ENCODE measurements at places on chromosomes 6 and 20. TPM values are rescaled to one million over a fixed set of nuclear protein-coding genes. Genes with fewer than 3 reads are reported as not detected.

TRIM31 gene
- not detected for total RNA-seq

MEP1A gene
- not detected for total RNA-seq

DNA sequence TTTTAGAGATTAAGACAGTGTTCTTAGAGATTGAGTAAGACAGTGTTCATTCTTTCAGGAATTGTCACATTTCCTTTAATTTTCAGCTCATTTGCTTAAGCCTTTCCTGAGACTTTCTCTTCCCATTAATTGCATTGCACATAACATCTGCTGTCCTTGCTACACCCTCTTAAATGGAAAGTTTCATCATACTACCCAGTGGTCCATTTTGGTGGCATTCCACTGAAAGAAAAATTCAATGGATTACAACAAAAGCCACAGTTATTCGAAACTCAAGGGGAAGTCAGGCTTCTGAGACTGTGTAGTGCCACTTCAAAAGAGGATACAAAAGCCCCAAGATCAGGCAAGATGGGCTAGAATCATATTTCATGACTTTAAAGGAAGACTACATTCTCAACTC is 64.0 kb downstream of the RSPO3 start:
- no peak for DNase-seq

DNA sequence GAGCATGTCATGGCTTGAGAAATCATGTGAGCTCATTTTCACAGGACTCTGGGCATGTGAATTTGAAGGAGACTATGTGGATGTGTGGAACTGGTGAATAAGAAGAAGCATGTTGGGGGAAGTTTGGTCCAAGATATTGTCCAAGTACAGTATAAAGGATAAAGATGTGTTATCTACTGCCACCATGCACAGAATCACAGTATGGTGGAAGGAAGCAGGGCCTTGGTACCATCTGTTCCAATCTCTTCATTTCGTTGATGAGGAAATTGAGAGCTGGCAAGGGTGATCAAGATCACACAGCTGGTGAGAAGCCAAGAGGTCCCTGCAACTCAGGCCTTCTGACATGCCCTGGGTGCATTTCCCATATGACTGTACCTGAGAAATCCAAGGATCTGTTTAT is 31.5 kb upstream of the RIPOR2 start:
- no peak for DNase-seq

DNA sequence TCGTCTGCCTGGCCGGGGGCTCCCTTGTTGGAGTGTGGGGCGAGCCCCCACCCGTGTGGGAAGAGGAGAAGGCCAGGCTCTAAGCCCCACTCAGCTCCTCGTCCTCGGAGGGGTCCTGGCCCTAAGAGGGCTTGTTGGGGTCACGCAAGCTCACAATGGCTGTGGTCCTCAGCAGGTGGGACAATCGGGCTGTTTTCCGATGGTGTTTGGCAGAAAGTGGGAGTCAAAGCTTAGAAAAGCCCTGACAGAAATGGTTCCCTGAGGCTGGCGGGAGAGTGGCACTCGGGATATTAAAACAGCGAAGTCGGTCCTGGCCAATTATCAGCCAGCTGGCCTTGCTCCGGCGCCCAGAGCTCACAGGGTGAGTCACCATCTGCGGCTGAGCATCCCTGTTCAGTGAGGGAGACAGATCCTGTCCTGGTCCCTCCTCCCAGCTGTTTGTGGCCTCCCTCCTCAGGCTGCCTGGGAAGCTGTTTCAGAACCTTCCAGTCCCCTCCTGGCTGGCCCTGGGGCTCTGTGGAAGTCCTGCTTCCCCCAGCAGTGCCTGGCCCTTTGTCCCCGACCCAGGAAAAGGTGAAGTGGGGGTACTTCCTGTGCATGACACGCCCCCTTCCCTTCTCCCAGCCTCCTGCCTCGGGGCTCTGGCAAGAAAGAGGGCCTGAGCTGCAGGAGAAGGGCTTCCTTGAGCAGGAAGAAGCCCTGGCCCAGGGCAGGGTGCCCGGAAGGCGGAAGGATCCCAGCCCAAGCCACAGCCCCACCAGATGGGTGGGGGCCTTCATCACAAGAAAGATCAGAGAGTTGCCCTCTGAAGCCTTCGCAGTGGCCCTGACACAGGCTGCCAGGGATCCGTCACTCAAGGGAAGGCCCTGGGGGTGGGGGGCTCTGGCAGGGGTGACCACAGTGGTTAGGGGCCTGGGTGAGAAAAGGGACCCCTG is 53.6 kb upstream of the BHLHE23 start:
- no peak for DNase-seq

GRM1 gene
- 0.15 TPM for total RNA-seq

DNA sequence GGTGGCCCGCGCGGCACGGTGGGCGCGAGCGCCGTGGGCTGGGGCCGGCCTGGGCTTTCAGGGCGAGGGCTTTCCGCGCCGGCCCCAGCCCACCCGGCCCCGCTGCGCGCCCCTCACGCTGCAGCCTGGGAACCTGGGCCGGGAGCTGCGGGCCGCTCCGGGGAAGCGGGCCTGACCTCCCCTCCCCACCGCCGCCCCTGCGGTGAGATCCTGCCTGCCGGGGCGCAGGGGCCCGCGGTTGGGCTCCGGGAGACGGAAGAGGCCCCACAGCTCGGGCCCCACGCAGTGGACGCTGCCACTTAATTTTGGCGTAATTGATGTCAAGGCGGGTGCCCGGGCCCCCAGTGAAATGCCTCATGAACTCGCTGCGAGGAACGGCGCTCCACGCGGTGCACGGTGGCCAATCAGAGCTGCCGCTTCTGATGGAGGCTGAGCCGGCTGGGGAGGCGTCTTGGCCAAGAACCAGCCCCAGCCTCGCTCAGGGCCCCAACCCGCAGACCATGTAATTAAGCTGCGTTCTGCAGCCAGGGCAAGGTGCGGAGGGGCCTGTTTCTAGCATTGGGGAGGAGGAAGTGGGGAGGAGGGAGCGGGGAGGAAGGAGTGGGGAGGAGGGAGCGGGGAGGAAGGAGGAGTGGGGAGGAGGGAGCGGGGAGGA is 96.1 kb upstream of the BHLHE23 start:
- no peak for DNase-seq

- DNase-seq: peak; percentile 88
Observed at GRCh38 chr6:3211681-3212080, 15.8 kb downstream of the TUBB2B start.

CST2 gene
- total RNA-seq: not detected

LINC00237 gene
- not detected for total RNA-seq

OR14J1 gene
- not detected for total RNA-seq

FOXQ1 gene
- total RNA-seq: 0.16 TPM

DNA sequence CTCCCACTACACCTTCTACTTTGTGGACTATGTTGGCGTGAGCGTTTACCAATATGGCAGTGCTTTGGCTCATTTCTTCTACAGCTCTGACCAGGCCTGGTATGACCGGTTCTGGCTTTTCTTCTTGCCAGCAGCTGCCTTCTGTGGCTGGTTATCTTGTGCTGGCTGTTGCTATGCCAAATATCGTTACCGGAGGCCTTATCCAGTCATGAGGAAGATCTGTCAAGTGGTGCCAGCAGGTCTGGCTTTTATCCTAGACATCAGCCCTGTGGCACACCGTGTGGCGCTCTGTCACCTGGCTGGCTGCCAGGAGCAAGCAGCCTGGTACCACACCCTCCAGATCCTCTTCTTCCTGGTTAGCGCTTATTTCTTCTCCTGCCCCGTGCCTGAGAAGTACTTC is 16.5 kb upstream of the EFHC1 start:
- DNase-seq: peak; percentile 74

SLC9A8 gene
- 13.5 TPM for total RNA-seq

DNA sequence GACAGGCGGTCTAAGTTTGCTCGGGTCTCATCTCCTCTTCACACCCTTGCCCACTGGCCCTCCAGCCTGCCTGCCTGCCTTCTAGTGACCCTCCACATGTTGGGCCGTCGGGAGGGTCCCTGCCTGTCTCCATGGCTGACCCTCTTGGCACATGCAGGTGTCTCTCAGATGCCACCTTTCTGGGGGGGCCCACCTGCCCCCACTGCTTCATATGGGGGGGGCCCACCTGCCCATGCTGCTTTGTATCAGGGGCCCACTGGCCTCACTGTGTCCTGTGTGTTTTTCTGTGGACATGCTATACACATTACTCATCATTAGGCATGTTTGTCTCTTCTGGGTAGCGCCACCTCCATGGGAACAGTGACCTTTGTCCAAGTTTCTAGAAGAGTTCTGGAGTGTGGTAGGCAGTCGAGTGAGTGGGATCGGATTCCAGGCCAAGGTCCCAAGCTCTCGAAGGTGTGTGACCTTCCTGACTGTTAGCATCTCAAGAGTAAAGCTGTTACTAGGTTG is 40.4 kb upstream of the KIF25 start:
- no peak for DNase-seq

GRCh38 chr20:19735446-19735845 is 22.6 kb upstream of the RIN2 start:
- DNase-seq: peak; percentile 52

- no peak for DNase-seq
Observed at GRCh38 chr20:43323592-43323991, 133.9 kb upstream of the PTPRT start.

MICA gene
- total RNA-seq: 14.9 TPM

WFDC5 gene
- not detected for total RNA-seq

DNA sequence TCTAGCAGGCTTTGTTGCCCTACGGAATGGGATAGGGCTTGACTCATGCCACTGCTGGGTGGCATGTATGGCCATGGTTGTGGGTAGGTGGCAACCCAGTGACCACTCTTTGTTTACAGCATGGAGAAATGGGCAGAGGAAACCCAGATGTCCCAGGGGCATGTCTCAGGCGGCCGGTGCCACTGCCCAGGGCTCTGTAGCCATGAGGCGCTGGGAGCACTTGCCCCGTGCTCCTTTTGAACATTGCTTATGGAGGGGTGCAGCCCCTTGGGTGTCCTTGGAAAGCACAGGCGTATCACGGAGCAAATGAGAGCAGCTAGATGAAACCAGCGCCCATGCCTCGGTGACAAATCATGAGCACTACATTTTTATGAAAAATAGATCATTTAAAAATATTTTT is 212.5 kb upstream of the ECI2 start:
- DNase-seq: no peak

HLA-DQA1 gene
- total RNA-seq: 1.6 TPM

- DNase-seq: peak; percentile 15
Observed at GRCh38 chr6:3296078-3296477, 37.3 kb downstream of the PSMG4 start.

GRCh38 chr20:7237251-7237650 is 469.8 kb downstream of the BMP2 start:
- no peak for DNase-seq

All from breast epithelium (tissue), 4 donors.